Stimulated activated CD4-positive, alpha-beta T cell treated with anti-CD3 and anti-CD28 coated beads, Interleukin-1b, Interleukin-23, amount 100 ng/mL, for 48 hours (primary cell): ENCODE measurements at places on chromosomes 7 and 10.

GRCh38 chr7:5597772-5598171 lies 174.1 kb upstream of the TNRC18 start:
- no peak for DNase-seq

GRCh38 chr7:129045682-129046081 lies 9.2 kb downstream of the TNPO3 start:
- DNase-seq, result no peak

DNA sequence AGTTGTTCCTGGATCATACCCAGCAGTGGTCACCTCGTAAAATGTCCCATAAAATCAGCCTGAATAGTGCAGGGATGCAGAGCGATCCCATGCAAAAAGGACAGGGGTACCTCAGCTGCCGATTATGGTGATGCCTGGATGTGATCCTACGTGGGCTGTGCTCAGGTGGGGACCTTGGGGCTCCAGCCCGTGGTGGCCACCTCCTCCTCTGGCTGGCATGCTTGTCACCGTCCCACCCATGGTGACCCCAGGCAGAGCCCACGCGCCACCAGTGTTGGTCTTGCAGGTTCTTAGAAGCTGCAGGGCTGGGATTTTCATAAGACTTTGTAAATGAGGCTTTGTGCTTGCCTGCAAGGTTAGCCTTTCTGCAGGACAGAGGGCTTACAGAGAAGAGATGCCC lies 97.2 kb downstream of the GLRX3 start:
- DNase-seq, result no peak

GRCh38 chr7:5827755-5828154 lies 46.3 kb upstream of the RNF216 start:
- peak; percentile 46 for DNase-seq

DNA sequence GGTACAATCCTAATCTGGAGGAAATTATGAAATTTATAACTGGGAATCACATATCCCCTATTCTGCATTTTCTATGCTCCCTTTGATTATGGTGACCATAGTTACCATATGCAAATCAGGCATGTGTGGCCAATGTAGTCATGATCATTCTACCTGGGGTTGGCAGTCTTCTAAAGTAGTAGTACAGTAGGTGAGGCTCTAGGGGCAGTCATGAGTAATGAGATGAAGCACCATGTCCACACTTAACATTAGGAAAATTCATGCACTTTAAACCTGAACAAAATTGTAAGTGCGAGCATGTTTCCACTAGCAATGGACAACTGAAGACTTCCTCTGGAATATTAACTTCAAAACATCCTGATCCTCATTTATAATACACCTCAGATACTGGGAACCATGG lies 545.9 kb downstream of the SUGCT start:
- no peak for DNase-seq

- peak; percentile 46 for DNase-seq
Measured at GRCh38 chr10:68423522-68423921, 16.4 kb upstream of the RUFY2 start.

DNA sequence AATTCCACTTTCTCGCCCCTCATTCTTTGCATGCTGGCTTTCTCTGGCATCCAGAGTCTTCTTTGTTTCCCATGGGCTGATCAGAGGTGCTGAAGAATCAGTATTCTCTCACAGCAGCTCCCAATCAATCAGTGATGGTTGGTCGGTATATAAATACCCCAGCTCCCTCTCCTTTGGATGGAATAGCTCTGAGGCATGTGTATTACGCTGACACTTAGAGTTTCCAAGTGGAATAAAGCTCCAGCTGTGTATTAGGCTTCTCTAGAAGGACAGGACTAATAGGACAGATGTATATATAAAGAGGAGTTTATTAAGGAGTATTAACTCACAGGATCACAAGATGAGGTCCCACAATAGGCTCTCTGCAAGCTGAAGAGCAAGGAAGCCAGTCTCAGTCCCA lies 218.3 kb upstream of the GRB10 start:
- no peak for DNase-seq

DNA sequence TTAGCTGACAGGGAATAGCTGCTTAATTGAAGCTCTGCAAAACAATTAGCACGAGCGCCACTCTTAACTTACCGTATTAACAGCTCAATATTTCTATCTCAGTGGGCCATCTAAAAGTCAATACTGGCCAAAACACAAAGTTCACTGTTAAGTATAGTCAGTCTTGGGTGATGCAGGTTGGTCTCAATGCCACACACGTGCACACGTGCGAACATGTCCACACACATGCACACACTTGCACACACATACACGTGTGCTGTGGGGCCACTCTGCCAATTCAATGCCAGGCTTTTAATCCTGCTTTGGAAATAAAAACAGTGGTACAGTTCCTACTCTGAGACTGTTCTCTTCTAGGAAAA lies 105.1 kb downstream of the GRB10 start:
- DNase-seq, result no peak

GRCh38 chr7:17989546-17989945 lies 38.1 kb downstream of the PRPS1L1 start:
- no peak for DNase-seq

GRCh38 chr7:157013101-157013500 lies 2.6 kb upstream of the MNX1 start:
- DNase-seq, result no peak

- no peak for DNase-seq
Measured at GRCh38 chr7:86013662-86014061, 630.0 kb upstream of the GRM3 start.

DNA sequence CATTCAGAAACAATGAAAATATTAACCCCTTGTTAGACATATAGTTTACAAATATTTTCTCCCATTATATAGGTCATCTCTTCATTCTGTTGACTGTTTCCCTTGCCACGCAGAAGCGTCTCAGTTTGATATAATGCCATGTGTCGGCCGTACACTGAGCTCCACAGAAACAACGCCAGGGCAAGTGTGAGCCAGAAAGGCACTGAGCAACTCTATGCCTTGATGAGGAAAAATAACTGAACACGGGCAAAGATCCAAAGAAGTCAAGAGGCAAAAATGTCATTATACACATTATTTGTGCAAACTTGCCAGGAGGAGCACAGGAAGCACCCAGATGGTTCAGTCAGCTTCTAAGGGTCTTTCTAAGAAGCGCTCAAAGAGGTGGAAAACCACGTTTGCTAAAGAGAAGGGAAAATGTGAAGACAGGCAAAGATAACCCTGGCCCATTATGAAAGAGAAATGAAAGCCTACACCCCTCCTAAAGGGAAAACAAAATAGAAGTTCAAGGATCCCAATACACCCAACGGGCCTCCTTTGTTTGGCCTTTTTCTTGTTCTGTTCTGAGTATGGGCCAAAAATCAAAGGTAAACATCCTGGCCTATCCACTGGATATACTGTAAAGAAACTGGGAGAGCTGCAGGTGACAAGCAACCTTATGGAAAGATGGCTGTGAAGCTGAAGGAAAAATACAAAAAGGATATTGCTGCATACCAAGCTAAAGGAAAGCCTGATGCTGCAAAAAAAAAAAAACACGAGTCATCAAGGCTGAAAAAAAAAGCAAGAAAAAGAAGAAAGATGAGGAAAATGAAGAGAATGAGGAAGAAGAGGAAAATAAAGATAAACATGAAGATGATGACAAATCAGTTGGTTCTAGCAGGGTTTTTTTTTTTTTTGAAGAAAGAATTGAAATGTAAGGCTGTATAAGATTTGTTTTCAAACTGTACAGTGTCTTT lies 15.5 kb downstream of the ARHGAP12 start:
- DNase-seq, result no peak

- no peak for DNase-seq
Measured at GRCh38 chr10:129870961-129871621, 93.0 kb downstream of the EBF3 start.

DNA sequence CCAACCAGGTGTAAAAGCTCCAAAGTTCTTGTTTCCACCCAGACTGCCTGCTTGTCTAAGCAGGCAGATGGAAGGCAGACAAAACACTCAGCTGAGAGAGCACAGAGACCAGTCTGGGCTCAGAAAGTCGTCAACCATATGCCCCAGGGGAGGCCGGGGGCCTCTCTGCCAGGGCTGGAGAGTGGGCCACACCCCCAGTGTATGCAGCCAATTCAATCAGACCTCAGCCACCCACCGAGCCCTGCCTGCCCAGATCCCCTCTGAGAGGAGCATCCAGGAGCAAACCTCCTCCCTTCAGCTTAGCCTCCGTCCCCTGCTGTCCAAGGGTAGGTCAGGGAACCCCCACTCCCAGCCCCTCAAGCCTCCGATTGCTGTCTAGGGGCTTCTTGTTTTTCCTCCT lies 196.3 kb downstream of the LSM5 start:
- DNase-seq, result no peak

DNA sequence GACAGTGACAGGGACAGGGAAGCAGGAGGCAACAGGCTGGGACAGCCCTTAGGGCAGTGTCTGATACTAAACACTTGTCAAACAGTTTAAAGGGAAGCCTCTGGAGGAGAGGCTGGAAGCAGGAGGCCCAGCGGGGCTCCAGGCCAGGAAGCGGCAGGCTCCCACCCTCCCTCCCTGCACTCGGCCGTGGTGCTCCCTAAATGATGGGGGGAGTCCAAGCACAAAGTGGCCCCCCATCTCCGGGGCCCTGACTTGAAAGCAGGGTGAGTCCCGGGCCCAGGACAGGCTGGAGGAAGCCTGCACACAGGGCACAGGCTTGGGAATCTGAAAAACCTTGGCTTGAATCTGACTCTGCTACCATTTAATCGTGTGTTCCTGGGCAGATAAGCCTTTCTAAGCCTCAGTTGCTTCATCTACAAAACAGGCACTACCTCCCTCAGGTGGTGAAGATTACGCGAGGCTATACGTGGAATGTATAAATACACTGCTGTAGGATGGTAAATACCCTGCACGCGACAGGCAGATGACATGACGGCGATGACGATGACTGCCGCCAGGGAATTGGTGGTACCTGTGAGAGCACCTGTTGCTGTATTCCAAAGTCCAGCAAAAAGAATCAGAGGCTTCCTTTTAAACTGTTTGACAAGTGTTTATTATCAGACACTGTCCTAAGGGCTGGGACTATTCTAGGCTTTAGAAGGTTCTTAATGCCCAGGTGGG lies 34.1 kb downstream of the GBX1 start:
- no peak for DNase-seq

- DNase-seq, result no peak
Measured at GRCh38 chr10:123478116-123478515, 188.0 kb upstream of the GPR26 start.

GRCh38 chr10:74437822-74438221 lies 286.8 kb downstream of the ADK start:
- DNase-seq, result no peak
